ENCODE measurements at places on chromosomes 4 and X.

DNA sequence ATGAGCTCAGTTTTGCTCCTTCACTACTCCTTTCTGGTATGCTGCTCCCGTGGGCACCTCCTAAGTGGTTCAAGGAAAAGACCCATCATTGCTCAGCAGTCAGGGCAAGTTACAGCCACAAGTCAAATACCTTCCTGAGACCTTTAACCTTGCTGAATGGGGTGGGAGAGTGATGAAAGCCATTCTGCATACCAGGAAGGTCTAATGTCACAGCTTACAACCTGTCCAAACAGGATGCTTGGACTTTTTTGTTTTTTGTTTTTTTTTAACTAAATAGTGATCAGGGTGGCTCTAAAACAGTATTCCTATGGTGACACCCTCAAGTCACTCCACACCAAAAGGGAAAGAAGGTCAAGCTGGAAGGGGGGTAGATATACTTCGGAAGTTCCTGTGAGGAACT is 93.1 kb downstream of the GPC3 start:
- no peak for DNase-seq

DNA sequence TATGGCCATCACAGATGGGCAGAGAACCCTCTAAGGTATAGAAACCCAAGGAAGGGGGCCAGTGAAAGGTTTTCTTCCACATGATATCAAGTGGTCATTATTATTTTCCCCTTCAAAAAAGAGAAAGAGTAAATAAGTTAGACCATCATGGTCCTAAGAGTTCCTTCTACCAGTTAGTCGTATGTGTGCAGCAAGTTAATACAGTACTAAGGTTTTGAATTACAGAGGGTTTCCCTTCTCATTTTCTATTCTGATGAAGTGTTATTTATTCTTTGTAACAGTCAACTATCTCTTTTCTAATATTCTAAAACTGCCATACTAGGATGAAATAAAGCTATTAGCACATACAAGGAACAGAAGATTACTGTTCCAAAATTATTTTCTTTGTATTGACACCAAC is 94.4 kb downstream of the TMEM144 start:
- no peak for DNase-seq

GRCh38 chrX:15645266-15645665 is 19.3 kb downstream of the CLTRN start:
- DNase-seq = no peak

GRCh38 chr4:151584101-151584500 is 175.1 kb downstream of the FHIP1A start:
- DNase-seq = no peak

DNA sequence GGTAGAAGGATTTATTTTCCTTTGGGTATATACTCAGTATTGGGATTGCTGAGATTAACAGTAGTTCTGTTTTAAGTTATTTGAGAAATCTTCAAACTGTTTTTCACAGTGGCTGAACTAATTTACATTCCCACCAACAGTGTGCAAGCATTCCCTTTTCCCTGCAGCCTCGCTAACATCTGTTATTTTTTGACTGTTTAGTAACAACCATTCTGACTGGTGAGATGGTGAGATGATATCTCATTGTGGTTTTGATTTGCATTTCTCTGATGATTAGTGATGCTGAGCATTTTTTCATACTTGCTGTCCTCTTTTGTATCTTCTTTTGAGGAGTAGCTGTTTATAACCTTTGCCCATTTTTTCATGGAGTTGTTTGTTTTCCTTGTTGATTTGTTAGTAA is 457.8 kb downstream of the TRAM1L1 start:
- no peak for DNase-seq

DNA sequence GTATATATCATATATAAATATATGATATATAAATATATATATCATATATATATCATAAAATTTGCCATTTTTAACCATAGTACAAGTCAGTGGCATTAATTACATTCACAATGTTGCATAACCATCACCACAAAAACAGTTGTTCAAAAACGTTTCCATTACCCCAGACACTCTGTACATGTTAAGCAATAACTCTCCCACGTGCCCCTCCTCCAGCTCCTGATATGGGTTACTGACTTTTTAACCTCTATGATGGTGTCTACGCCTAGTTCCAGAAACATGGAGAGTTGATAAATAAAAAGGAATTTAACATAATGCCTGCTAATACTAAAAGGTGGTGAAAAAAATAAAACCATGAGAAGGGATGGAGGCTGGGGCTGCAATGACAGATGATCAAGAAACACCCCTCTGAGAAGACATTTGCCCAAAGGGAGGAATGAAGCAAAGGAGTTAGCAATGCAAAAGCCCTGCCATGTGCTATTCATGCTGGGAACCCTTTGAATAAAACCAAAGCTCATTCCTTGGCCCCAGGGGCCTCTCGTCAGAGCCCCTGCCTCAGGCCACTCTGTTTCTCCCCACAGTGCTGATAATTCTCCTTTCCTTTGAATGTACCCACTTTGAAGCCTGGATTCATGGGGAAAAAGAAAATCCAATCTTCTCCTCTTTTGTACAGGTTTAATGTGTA is 144.3 kb downstream of the NWD2 start:
- no peak for DNase-seq

DNA sequence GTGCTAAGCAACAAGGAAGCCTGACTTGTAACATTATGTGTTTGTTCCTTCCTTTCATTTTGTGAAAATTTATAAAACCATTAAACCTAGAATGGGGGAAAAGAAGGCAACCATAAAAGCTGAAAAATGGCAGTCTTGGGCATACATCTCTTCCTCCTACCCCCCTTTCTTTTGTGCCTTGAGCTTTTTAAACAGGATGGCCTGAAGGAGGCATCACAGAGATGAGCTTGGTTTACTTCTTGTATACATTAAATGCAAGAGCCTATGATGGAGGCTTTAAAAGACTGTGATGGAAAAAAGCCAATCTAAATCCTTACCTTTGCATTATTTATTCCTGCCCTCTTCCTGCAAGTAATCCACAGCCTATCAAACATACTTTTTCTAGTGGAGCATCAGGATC is 36.2 kb upstream of the ADH7 start:
- no peak for DNase-seq

DNA sequence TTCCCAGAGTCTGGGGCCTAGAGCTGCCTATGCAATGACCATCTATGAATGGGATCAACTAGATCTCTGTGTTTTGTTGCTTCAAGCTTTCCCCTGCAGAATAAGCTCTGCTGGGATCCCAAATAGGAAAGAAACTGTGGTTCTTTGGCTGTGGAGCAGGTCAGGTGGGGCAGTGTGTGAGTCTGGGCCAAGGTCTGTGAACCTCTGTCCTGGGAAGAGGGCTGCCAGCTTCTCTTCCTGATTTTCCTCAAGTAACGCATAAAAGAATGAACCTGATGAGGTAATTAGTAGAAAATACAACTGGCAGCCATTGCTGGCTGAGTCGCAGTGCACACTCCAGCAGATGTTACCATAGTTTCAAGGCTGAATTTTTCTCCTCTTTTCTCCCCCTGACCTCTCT is 4.6 kb upstream of the PIN4 start:
- no peak for DNase-seq

DNA sequence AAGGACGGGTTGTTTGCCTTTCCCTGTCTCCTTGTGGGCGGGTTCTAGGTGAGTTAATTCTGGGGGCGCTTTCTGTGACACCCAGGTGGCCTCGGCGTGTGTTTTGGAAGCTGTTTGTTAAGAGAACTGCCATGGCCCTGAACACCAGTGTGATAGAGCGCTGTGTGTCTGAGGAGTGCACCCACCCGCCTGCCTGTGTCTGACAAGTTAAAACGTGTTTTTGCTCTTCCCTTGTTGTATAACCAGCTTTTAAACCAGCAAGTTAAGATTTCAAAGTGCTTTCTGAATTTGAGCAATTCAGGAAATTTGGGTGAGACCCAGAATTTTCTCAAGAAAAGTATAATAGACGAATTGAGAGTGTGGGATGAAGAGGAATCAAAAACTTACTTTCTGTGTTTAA is 55.2 kb upstream of the HGFAC start:
- DNase-seq = no peak

- DNase-seq = no peak
These were observed 144.8 kb downstream of the SHROOM3 start for GRCh38 chr4:76579596-76580375.

DNA sequence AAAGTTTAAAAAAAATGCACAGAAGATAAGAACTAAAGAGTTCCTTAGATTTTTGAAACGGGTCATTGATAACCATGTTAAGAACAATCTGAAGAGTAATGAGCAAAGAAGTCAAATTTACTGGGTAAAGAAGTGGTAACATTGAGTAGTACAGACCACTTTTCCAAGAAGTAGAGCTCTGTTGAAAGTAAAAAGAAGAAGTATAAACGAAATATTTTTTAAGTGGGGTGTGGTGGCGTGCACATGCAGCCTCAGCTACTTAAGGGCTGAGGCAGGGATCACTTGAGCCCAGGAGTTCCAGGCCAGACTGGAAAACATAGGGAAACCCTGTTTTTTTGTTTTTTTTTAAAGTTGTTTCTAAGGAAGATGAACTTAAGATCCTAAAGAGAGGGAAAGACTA is 68.5 kb downstream of the UBA6 start:
- no peak for DNase-seq

DNA sequence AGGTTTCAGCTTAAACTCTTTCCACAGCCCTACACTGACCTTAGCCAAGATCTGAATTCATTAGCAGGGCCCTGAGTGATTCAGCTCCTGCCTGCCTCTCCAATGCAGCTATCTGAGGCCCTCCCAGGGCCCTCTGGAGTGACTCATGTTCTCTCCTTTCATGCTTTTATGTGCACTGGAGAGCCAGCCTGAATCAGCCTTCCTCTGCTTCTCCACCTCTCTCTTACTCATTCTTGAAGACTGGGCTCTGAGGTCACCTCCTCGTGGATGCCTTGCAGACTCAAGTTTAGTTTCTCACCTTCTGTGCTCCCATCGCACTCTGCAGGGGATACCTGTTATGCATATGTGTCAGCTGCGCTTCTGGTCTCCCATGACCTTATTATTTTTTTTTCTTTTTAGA is 3.1 kb upstream of the OCIAD2 start:
- DNase-seq = peak; percentile 92

DNA sequence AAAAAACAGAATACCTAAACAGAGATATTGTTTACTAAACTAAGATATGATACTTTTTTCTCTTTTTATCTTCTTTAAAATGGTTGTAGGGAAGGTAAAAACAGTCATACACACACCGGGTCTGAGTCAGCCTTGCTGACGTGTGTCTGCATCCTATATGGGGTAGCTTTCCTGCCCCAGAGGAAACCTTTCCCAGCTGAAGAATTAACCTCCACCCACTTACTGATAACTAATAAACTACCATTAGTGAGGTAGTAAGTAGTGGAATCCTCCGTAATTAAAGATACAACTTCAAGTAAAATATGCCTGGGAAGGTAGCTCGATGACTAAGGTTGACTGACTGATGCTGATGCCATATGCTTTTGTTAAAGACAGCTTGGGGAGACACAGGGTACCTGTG is 312.2 kb downstream of the DCTD start:
- no peak for DNase-seq

DNA sequence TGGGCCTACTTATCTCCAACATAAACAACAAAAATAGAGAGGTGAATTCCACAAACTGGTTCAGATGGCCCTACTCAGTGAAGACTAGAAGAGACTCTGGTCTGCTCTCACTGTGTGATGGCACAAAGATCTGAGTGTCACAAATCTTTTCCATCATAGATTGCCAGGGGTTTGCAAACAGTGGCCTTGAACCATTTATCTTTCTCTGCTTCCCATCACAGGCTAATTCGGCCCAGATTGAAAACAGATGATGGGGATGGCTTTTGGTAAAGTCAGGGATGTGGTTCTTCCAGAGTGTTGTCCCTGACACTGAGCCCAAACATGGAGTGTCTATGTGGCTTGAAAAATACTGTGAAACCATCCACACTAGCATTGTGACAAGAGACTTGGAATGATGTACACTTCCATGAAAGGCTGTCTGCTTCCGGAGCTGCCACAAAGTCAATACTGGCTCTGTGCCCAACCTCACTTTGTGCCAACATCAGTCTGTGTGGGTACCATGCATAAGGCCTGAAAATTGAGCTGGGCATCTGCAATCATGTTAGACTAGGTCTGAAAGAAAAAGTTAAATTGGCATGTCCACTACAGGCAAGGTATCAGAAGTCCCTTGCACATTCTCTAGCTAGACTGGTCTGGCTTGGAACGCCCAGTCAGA is 25.2 kb upstream of the PLAC1 start:
- DNase-seq = no peak

DNA sequence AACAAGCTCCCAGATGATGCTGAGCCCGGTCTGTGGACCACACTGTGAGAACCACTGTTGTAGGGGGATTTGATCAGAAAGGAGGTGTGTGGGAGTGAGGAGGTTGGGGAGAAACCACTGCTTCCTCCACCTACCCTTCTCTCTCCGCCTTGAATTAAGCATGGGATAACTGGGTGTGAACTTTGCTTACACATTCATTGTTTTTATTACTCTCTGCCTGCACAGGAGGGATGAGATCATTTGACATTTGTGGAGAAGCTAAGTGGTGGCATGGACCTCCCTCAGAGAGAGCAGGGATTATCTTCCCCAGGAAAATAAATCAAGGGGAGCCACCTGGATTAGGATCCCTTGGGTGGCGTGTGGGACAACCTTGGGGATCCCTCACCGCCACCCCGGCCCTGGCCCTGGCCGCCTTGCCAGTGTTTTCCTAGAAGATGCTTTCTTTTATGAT is 212.1 kb upstream of the ATP6AP2 start:
- no peak for DNase-seq

- no peak for DNase-seq
These were observed 10.8 kb downstream of the NR3C2 start for GRCh38 chr4:148431401-148431800.

DNA sequence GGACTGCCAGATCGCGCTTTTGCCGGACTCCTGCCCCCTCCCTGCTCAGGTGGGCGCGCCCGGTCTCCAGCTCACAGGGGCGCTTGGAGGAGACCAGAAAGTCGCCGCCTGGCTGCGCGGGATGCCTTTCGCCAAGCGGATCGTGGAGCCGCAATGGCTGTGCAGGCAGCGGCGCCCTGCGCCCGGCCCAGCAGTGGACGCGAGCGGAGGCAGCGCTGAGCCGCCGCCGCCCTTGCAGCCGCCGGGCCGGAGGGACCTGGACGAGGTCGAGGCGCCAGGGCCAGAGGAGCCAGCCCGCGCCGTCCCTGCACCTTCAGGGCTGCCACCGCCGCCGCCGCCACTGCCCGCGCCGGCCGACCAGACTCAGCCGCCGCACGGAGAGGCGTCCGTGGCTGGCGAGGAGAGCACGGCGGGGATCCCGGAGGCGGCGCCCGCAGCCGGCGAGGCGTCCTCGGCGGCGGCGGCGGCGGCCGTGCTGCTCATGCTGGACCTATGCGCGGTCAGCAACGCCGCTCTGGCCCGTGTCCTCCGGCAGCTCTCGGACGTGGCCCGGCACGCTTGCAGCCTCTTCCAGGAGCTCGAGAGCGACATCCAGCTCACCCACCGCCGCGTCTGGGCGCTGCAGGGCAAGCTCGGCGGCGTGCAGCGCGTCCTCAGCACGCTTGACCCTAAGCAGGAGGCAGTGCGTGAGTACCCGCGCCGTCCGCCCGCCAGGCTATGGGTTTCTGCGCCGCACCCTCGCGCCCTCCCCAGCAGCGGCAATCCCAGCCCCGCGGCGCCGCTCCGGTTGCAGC is 834 bp downstream of the NHS start:
- DNase-seq = no peak

DNA sequence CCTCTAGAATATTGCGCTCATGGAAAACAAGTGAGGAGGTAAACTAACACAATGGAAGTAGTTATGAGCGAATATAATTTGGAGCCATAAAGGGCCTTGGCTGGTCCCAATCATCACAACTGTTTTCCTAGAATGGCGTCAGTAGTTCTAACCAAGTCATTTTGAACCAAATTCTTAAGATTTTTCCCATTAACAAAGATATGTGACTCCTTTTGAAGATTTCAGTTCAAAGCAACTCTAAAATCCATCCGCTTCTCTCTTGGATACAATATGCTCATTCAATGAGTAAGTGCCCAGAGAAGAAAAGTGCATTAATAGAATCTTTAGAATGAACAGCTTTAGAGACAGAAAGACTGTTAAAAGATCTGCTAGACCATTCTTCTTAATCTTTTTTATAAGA is 19.6 kb upstream of the MYOZ2 start:
- DNase-seq = no peak

Measured in HCT116 (cell line).